CD4-positive, alpha-beta T cell (primary cell): ENCODE measurements at places on chromosomes 1 and 21.

- no peak for DNase-seq
These were observed 163.7 kb upstream of the POU3F1 start for GRCh38 chr1:38210021-38210894.

DNA sequence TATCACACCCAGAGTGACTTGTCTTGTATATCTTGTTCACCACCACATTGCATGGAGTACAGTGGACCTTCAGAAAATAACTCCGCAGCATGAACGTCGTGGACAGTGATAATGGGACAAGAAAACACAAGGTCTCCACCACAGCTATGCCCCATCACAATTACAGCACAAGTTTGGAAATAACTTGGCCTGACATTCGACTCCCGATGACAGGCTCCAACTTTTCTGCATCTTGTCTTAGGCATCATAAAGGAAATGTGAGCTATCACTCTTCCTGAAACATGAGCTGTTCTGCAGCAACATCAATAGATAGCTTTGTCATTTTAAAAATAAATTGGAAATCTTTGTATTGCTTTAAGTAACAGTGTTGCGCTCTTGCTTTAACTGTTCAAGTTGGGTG, 2.9 kb downstream of the RRP1B start:
- no peak for DNase-seq

GRCh38 chr21:44801468-44802395, at the start of gene UBE2G2:
UBE2G2 (minus strand) TSS chr21:44801820; CDS start chr21:44801748, 72 bp downstream.
- peak; percentile 93 for DNase-seq

DNA sequence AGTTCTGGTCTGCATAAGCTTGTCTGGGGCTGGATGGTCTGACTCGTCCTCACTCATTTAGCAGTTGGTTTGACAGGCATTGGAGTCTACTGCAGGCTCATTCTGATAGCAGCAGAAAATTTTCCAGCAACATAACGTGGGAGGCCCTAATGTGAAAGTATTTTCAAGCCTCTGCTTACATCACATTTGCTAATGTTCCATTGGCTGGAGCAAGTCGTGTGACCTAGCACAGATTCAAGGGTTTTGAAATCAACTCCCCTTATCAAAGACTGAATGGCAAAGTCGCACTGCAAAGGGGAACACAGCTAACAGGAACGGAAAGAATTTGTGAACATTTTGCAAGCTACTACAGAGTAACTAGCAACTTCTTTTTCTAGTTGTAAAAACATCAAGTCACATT, 2.3 kb upstream of the USH2A start:
- no peak for DNase-seq

GRCh38 chr1:204659056-204659455, 26.5 kb downstream of the LRRN2 start:
- no peak for DNase-seq

DNA sequence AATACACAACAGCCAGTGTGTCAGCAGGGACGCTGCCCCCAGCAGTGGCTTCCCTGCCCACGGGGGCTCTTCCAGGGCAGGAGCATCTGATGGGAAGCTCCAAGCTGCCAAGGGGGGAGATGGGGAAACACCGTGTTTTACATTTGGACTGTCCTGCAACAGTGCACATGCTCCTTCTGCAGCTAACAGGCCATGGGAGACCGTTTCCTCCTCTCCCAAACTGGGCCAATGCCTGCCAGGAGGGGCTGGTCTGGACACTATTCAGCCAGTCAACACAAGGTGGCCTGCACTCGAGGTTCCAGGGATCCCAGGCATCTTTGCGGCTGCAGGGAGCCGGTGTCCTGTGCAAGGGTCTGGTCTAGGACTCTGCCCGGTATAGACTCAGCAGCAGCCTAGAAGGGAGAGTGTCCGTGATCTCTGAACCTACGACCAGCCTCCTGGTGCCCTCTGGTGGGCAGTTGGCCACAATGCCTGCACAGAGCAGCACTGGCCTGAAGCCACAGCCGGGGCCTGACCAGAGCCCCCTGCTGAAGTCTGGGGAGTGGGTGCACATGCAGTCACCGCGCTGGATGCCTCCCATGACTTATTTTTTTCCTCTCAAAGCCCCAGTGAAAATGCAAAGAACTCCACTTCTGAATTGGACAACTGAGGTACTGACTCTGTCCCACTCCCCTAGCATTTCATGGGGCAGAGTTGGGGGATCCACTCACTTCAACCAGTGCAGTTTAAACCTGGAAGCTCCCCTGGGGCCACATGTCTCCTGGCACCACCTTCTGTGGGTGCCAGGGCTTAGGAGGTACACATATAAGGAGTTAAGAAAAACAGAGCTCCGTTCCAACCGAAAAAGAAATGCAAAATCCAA, 33.3 kb downstream of the RCC2 start:
- DNase-seq = peak; percentile 26

GRCh38 chr21:43717967-43718871, 710 bp upstream of the PDXK start:
- no peak for DNase-seq

DNA sequence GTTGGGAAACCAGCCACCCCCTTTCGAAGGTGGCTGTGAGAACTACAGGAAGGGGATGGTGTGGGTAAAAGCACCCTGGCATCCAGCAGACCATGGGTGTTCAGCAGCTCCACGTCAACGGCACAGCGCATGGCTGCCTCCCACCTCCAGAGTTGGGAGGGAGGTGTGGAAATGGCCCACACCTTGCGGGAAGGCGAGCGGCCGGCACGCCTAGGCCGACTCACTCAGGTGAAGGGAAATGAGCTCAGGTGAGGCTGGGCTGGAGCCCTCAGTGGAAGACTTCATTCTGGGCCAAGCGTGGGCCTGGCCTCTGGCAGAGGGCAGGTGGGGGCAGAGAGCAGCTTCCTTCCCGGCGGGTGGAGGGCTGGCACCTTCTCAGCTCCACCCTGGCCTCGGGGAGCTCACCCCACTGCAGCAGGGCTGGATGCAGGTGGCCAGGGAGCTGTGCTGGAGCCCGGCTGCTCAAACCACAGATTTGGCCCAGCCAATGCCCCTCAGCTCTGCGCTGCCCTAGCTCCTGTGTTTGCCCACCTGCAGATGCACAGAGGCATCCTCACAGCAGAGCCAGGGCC, 24.8 kb upstream of the ALDH4A1 start:
- peak; percentile 39 for DNase-seq

DNA sequence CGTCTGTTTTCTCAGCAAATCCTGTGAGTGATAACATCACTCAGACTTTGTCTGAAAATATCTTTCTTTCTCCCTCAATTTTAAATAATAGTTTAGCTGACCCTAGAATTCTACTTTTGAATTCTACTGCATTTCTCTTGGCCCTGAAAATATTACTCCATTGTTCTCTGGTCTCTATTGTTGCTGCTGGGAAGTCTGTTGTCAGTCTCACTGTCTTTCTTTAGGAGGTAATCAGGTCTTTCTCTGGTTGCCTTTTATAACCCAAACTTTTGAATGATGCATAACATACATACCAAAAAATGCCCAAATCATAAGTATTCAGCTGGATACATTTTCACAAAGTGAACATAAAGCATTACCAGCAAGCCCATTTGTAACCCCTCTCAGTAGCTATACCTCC, 100.0 kb downstream of the MATN1 start:
- DNase-seq = no peak

DNA sequence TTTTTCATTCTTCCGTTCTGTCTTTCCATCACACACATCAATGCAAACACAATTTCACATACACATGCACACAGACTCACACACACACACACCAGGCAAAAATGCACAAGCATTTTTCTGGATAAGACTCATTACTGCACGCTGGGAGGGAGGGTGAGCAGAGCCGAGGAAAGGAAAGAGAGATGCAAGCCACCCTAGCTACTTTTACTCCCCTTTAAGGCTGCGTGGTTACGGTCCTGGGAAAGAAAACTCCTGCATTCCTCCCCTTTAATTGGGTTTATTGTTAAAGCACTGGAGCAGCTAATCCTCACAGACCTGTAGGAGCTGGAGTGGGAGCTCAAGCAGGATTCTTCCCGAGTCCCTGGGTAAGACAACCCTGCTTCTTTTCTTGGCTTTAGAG, at the start of gene CAMK1G:
TSS of gene CAMK1G (plus strand) at position 307 of the 400 bp plus-strand sequence. CDS start 11,270 bp downstream, outside the sequence.
- no peak for DNase-seq

- no peak for DNase-seq
These were observed 8.9 kb downstream of the PLA2G2F start for GRCh38 chr1:20147846-20148570.

DNA sequence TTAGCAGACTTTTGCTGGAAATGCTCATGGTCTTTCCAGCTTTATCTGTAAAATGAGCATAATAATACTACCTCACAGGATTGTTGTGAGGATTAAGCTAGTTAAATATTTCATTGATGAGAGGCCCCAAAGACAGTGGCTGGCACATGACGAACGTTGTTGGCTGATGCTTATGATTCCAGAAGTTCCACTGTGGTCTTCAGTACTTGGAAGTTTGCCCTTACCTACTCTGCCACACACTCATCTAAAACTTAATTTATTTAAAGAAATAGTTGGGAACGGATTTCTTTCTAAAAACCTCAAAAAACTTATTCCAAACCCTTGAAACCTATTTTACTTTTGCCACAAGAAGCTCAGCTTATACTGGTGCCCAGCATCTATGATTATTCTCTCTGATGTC, 170.7 kb downstream of the DHRS3 start:
- no peak for DNase-seq

- DNase-seq = no peak
These were observed 3.0 kb downstream of the CFHR3 start for GRCh38 chr1:196777603-196778002.

DNA sequence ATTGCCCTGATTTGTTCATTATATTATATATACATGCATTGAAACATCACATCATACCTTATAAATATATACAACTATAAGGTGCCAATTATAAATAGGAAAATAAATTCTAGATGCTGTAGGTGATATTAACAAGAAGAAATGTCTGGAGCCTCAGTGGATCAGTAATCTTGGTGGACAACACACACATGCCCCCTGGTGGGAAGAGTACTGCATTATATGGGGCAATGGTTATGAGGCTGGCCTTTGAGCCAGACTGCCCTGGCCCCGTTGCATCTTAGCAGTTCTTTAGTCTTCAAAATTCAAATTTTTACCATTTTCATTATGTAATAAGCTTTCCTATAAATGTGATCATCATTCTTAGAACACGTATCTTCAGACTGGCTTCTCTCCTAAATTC, 335.0 kb upstream of the GREM2 start:
- DNase-seq = no peak

DNA sequence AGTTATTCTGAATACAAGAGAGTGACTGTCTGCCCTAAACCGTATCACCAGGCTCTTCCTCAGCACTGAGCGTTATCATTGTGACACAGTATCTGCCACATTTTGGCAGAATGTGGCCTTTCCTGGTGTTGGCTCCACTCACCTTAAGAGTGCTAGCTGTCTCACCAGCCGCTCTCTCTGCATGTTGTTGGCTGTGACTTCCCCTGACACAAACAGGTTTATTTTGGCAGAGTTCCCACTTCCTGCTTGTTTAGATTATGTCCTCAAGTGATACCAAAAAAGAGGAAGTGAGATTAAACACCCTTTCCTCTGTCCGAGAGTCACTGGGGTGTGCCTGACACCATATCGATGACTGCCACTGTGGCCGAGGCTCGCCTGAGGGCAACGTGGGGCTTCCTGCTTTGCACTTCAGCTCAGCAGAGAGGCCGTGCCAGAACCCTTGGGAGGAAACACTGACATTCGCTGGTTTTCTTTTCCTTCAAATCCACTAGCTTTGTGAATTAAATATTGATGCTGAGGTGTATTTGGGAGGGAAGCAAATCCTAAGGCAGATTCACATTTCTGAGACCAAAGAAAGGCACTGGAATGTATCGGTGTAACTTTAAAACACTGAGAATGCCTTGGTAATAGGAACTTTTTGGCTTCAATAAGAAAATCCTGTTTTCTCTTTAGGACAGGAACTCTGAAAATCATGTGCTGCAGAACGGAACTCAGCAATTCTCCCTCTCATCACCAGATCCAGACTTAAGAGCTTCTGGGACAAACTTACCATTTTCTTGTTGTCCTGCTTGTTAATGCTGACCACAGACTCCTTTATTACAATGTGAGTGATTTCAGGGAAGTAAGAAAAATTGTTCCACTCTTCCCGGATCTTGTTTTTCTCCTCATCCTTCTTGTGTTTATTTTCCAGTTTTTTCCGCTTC, 102.1 kb downstream of the JAK1 start:
- DNase-seq = peak; percentile 36

DNA sequence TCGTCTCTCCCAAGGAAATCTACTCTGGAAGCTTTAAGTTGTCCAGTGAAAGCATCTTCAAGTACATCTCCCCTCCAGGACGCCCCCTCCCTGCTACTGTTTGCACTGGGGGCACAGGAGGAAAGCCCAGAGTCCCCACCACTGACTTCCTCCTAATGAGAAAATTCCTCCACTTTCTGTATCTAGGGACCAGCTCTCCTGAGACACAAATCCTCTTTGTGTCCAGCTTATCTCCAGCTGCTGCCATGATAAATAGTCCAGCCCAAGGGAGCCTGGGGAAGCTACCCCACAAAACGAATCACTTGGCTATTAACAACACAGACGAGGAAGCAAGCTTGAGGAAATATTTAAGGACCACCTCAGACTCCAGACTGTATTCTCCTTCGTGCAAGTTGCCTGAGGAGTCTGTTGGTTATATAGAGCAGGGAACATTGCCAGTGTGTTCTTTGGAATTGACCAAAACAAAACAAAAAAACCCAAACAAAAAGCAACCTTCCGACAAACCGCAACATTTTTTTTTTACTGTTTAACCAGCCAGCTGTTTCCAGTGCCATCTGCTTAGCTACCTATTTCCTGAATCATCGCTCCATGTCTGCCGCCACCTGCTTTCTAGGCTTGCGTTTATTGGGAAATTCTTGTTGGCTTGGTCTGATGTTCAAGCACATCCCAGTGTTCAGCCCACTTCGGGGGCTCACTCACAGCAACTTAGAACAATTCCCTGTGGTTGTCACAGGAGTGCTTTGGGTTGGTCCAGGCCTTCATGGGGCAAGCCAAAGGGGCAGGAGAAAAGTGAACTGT, 7.7 kb downstream of the C1orf226 start:
- DNase-seq = no peak

DNA sequence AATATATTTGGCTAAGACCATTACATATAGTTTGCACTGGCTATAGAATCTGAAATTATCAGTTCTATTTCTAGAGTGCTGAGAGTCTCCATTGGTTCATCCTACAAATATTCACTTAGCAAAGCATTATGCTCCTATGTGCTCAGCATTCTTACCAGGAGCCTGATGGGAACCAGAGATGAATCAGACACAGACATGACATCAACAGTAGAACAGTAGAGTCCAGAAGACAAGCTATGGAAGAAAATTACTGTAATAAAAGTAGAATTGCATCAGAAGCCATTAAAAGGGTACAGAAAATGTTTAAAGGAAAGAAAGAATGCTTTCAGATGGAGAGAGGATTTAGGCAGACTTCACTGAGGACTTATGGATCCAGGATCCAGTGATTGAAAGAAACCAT, 271.7 kb upstream of the SNX7 start:
- DNase-seq = no peak

DNA sequence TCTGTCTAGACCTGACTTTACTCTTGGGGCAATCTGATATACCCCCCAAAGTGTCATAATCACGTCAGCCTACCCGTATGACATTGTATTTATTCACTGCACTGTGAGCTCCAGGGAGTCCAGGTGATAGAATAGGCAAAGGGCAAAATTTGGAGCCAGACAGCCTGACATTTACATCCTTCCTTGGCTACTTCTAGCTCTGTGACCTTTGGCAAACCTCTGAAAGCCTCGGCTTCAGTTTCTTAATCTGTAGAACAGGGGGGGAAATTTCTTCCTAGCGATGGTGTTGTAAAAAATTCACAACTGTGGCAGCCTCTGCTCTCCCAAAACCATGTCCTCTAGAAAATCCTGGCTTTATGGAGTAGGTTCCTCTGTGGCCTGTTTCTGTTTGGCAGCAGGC, 240.9 kb downstream of the KIF26B start:
- no peak for DNase-seq
